ENCODE measurements at places on chromosomes 5 and 9. TPM values are rescaled to one million over a fixed set of nuclear protein-coding genes. Genes with fewer than 3 reads are reported as not detected.

DNA sequence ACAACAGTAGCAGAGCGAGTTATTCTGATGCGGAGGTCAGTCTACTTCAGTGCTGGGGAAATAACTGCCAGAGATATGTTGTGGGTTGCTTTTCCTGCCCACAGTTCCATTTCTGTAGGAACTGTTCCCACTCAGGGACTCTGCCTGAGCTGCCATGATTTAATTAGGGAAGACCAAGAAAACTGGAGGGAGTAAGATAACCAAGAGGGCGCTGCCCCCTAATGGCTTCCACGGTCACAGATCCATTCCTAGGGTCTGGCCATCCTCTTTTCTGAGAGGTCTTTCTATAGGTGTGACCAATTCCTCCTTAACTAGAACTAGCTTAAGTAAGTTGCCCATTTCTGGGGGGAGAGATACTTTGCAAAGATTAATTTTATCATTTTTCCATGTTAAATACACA, 125.9 kb downstream of the APBA1 start:
- no peak for DNase-seq

DNA sequence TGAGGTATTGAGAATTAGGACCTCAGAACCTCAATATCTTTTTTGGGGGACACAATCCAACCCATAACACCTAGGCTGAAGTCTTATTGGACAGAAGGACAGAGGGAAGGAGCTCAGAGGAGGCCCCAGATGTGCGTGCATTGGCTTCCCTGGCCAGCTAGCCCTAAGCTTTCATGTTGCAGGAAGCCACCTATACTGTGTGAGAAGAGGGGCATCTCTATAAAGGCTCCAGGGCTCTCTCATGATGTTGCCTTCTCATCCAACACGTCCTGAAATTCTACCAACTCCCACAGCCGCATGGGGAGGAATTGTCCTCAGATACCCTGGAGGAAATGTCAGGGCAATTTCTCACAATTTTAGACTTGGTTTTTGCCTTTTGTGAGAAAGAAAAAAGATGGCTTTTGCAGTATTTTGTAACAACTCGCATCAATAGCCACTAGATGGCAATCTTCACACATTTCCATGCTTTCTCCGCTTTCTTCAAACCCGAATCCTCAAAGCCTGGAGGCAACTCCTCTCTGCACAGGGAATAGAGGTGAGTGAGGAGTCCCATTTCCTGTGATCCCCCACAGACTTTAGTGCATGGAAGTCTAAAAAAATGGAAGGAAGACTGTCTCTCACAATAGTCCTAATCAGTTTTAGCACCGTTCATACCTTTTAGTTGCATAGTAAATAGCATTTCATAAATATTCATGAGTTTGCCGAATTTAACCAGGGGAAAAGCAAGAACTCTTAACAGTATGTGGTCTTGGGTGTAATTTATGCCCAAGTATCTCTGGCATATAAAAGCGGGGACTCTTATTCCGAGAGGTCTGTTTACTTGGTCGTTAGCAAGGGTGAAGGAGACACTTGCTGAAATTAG, 7.4 kb upstream of the PPP3R2 start:
- no peak for DNase-seq

The NIM1K gene
- total RNA-seq = not detected

- no peak for DNase-seq
Measured at GRCh38 chr5:119327018-119327417, 28.8 kb upstream of the TNFAIP8 start.

The RORB gene
- 2.7 TPM for total RNA-seq

The FOXD4 gene
- total RNA-seq = not detected

- no peak for DNase-seq
Measured at GRCh38 chr9:35287987-35288632, 126.3 kb downstream of the UNC13B start.

The PPP3R2 gene
- not detected for total RNA-seq

GRCh38 chr5:71924980-71925379, 182.3 kb upstream of the MAP1B start:
- no peak for DNase-seq

GRCh38 chr5:98206566-98206965, 566.9 kb upstream of the RGMB start:
- DNase-seq = no peak

- DNase-seq = no peak
Measured at GRCh38 chr5:118007262-118007661, 981.1 kb downstream of the DTWD2 start.

- peak; percentile 99 for DNase-seq
Measured at GRCh38 chr9:87713278-87713987, 12.5 kb upstream of the CTSL start.

DNA sequence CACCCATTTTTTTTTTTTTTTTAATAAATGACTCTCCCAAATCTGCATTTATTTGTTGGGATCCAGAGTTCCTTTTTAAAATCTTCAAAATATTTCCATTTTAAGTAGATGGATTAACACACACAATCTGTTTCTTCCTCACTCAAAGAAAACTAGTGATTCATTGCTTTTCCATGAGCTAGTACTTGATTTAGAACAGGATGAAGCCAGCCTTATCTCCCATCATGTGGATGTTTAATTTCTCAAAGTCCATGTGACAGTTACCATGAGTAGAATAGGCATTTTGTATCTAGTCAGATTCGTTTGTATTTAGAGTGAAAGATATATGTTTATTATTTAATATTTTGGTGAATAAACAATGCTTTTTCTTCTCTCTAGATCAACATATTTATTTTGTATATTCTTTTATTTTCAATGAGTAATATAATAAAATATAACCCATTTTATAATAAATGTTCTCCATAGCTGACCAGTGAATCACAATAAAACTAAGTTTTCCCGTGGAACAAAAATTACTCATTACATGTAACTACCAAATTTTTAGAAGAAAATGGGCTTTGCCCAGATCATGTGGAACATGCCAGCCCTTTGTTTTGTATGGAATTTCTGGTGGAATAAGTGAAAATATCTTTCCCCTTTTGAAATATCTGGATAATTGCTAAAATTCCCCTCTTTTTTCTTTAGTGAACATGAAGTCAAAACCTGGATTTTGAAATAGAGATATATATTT, 54.9 kb upstream of the RPS23 start:
- no peak for DNase-seq

DNA sequence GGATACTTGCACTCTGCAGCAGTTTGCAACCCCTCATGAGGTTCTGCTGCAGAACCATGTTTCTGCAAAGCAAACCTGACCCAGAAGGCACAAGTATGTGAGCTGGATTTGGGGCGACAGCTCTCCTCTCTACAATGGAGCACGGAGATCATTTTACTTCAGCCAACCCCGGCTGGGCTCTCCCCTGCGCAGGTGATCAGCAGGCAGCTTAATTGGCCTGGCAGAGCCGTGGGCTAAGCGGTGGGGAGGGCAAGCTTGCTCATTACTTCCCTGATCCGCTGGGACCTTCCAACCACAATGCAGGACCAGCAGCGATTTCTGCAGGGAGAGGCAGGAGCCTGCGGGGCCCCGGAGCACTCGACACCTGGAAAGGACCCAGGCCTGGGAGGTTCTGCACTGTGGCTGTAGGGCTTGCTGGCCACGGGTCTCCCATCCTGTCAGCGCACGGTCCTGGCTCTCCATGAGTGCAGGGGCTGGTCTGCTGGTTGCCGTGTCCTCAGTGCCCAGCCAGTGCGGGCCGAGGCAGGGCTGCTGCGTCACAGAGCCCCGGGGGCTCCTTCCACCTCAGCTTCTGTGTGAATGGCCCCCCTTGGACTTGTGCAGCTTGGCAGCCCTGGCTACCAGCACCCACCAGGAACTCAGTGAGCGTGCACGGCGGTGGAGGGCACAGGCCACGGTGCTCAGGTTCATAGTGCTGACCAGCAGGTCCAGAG, 51.8 kb upstream of the RAPGEF1 start:
- DNase-seq = no peak

The OGN gene
- 11.5 TPM for total RNA-seq

DNA sequence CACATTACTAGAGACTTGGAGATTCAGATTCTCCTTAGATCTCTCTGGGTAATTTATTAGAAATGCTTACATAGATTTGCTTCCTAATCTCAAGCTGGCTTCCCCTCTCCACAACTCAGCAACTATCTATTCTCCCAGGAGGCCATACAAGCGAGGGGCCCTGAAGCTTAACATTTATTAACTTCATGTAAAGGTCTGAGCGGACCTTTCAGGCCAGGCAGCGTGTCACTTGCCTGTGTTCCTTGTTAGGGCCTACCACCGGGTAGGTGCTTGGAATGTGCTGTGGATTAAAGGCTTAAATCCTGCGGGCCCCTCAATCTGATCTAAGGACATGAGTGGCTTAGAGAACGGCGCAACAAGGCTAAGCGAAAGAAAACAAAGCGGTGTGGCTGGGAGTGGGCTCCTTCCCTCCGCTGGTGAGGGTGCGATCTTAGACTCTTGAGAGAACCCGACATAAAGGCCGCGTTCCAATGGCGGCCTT, 712 bp upstream of the HSPA4 start:
- peak; percentile 89 for DNase-seq

- no peak for DNase-seq
Measured at GRCh38 chr5:125612776-125613175, 810.4 kb upstream of the GRAMD2B start.

The SPINK6 gene
- not detected for total RNA-seq

- DNase-seq = no peak
Measured at GRCh38 chr5:35828082-35828598, 28.6 kb upstream of the IL7R start.

The KCNV2 gene
- not detected for total RNA-seq

The TSPAN17 gene
- total RNA-seq = 16.9 TPM

Data from vagina (tissue), 2 donors.